Activated CD4-positive, CD25-positive, alpha-beta regulatory T cell treated with anti-CD3 and anti-CD28 coated beads, Interleukin-2, amount 50 U/mL, for 72 hours (primary cell): ENCODE measurements at places on chromosomes 11 and 22.

DNA sequence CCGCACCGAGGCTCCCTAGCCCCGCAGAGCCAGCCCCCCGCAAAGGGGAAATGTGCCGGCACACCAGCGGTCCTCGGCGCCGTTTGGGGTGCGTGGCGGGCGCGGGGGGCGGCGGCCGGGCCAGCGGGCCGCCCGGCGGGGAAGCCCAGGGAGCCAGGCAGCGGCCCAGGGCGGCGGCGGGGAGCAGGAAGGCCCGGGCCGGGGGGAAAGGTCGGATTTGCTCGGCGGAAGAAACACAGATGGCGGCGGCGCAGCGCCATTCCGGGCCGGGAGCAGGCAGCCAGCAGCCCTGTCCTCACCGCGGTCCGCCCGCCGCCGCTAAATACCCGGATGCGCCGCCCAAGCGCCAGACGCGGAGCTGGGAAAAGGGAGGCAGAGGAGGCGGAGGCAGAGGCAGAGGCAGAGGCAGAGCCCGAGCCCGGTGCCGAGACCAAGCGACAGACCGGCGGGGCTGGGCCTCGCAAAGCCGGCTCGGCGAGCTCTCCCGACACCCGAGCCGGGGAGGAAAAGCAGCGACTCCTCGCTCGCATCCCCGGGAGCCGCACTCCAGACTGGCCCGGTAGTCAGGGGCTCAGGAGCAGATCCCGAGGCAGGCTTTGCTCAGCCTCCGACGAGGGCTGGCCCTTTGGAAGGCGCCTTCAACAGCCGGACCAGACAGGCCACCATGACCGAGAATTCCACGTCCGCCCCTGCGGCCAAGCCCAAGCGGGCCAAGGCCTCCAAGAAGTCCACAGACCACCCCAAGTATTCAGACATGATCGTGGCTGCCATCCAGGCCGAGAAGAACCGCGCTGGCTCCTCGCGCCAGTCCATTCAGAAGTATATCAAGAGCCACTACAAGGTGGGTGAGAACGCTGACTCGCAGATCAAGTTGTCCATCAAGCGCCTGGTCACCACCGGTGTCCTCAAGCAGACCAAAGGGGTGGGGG, 2.6 kb upstream of the GCAT start:
- DNase-seq, result peak; percentile 71

- DNase-seq, result no peak
These were observed 2.4 kb upstream of the SCGB2A2 start for GRCh38 chr11:62267576-62267975.

DNA sequence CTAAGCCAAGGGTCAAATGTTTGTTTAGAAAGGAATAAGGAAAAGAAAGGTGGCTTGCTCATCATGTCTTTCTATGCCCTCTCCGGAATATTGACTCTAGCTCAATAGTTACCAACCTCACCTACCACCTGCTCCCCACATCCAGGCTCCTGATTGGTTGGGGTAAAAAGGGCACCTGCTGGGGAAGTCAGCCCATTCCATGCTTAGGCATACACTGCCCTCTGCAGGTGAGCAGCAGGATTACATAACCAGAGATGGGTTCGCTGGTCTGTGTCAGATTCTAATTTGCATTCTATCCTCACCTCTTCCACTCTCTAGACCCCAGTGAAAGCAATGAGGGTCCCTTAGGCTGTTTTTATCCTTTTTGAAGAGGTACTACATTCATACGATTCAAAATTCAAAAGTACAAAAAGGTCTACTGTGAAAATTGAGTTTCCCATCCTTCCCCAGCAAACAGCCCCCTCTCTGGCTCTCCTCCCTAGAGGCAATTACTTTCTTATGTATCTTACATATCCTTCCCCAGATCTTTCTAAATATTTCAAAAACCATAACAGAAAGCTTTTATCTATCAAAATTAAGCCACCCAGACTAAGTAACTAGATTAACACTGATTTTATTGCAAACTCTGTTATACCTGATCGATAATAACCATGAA, 98.0 kb upstream of the ASPHD2 start:
- DNase-seq, result peak; percentile 68

DNA sequence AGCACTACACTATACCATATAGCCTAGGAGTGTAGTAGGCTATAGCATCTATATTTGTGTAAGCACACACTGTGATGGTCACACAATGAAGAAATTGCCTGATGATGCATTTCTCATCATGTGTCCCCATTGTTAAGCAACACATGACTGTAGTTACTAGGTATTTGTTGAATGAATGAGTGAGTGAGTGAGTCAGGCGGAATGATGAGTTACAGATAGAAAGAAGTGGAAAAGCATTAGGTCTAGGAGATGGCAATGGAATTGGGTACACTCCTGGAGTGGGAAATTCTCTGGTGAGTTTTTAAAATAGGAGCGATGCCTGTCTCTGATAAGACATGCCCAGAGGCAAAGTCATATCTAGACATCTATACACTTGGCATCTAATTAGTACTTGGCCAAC, 160.5 kb upstream of the TBCEL start:
- no peak for DNase-seq

DNA sequence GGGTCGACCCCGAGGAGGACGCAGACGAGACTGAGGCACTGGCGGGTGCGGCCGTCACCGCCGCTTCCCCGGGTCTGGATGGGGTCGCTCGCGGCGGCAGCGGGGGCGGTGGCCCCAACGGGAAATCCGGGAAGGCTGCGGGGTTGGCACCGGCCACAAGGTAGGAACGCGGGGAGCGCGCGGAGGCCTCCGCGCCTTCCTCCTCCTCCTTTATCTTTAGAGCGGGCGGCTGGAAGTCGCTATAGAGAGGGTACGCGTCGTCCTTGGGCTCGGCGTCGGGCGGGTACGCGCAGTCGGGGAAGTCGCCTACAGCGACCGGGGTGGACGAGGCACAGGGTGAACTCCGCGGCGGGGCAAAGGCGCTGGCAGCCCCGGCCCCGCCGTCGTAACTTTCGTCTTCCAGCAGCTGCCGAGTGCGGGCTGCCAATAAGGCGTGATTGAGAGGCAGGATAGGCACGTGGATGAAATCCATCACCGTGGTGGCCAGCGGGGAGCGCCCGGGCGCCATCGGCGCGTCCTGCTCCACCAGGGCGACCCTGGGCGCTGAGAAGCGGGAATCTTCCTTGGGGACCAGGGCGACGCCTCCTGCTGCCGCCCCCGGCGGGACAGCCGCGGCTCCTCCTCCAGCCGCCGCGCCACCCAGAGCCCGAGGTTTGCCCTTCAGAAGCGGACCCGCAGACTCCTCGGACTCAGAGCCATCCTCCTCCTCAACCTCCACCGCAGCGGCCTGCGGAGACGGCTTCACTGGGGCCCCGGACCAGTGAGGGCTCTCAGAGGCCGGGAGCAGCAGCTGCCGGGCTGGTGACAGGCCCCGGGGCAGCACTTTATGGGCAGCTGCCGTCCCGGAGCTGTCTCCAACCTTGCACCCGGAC, 1.7 kb downstream of the PGR start:
- no peak for DNase-seq

- DNase-seq, result no peak
These were observed 29.6 kb downstream of the SHANK3 start for GRCh38 chr22:50702261-50702671.

DNA sequence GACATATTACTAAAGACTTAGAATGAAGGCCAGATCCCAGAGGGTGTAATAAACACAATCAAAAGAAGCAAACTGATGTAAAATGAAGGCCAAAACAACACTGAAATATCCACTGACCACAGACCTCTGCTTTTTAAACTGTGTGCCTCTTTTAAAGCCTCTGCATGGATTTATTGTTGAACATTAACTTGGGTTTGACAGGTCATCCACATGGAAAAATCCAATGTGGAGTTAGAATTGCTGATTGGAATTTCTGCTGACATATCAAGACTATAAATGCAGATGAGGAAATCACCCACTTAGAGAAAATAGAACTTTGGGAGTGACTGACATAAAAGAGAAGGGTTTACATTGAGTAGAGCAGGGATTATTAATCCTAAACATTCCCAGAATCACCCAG, 853.9 kb upstream of the RAG2 start:
- DNase-seq, result no peak

GRCh38 chr11:120151536-120151935, 13.6 kb upstream of the TRIM29 start:
- no peak for DNase-seq

DNA sequence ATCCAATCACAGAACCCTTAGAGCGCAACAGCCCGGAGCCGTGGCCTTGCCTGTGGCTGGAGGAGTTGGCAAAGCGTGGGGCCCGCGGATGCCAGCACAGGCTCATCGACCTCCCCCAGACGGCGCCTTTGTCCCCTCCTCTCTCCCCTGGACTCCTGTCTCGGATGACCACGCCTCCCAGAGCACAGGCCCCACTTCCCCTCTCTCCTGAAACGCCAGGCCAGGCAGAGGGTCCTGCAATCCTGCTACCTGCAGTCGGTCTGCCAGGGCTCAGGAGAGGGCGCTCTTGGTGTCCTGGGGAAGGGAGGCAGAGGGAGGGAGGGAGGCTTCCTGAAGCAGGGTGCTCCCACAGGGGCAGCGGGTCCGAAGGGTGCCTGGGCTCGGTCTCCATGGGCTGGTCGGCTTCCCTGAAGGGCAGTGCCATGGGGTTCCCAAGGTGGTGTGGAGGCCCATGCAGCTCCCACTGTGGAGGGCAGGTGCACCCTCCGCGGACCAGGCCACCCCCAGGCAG, 16.6 kb upstream of the TTLL12 start:
- no peak for DNase-seq

DNA sequence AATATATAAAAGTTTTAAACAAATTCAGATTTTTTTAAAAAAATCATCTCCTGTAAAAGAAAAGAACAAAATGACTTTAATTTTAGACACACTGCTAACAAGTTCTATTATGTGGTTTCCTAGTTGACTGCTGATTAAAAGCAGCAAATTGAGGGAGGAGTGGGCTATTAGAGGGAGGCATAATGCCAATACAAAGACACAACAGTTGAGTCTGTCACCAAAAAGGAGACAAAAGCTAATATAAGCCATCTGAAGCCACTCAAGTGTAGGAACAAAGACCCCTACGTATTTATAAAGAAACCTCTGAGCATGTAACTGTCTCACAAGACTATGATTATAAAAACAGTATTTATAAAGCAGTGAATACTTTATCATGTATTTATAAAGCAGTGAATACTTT, 28.6 kb downstream of the TMEM123 start:
- no peak for DNase-seq

DNA sequence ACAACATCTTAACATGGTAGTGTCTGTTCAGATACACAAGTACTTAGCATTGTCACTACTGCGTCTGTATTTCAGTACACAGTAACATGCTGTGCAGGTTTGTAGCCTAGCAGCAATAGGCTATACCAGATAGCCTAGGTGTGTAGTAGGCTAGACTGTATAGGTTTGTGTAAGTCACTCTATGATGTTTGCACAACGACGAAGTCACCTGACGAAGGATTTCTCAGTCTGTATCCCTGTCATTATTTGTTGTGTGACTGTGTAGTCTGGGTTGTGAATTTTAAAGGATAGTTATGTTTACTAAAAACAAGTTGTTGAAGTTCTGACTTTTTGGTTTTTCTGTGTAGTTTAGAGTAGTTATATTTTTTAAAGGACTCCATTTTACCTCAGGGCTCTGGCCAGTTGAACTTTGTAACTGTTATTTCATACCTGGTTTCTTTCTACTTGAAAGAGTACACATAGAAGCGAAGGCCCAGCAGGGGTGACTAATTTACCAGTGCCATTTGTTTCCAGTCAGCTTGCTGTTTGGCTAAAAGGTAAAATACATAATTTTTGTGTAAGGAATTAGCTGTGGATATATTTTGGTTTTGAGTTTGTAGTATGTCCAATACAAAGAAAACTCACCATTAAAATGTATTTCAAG, 72.3 kb downstream of the PPP6R3 start:
- no peak for DNase-seq

- no peak for DNase-seq
These were observed 14.0 kb upstream of the KCTD14 start for GRCh38 chr11:78037056-78037455.

- no peak for DNase-seq
These were observed 29.5 kb upstream of the BID start for GRCh38 chr22:17803609-17804270.

- DNase-seq, result no peak
These were observed 1.8 kb upstream of the PRG2 start for GRCh38 chr11:57392066-57392762.

- no peak for DNase-seq
These were observed 535.8 kb downstream of the KCNA4 start for GRCh38 chr11:29480981-29481380.

DNA sequence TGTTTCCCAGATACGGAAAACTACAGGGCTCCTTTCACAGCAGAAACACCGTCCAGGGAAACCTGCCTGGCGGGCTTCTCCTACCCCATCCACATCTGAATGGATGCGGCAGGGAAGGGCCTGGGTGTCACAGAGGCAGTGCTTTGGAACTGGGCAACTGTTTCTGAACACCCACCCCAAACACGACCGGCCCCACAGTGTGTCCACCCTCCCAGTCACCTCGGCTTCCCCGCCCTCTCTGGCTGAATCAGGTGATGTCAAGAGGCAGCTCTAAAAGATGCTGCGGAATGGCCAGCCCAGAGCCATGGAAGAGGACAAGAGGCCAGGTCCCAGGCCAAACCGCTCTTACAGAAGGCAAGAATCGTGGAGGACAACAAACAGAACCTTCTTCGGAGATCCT, 22.0 kb downstream of the IFT27 start:
- DNase-seq, result no peak

- no peak for DNase-seq
These were observed 299.0 kb downstream of the MIAT start for GRCh38 chr22:26956371-26956770.

DNA sequence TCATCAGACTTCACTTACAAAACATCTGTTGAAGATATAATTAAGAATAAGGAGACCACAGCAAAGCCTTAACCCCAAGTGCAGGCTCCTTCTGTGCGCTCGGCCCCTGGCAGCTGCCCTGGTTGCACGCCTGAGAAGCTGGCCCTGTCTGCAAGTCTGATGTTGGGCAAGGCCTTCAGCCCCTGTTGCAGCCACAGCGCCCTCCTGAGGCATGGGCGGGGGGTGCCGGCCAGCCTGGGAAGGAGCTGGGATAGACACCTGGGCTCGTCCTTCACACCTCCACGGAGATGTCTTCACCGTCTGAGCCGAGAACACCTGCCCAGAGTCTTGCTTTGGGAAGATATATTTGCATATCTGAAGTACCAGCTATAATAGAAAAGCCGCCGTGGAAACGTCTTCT, 104.1 kb downstream of the MPPED1 start:
- no peak for DNase-seq

- no peak for DNase-seq
These were observed 486.2 kb upstream of the API5 start for GRCh38 chr11:42825598-42825997.

- DNase-seq, result no peak
These were observed 2.8 kb downstream of the EFEMP2 start for GRCh38 chr11:65869643-65870306.

DNA sequence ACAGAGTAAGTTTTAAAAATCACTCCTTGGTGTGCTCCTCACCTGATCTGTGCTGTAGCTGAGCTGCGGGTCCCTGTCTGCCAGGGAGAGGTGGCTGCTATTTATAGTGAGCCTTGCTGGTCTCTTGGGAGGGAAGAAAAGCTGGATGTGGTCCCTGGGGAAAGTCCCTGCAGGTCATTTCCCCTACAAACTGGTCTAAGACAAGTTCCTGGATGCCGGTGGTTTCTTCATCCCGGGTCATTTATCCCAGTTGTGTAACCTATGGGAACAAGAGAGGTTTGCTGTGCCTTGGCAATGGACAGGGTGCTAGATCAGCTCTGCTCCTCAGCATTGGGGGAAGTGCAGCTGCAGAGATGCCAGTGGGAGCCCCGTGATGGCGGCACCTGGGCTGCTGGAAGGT, at the start of gene SAA2:
Gene SAA2 (minus strand): TSS at position 108 of the 400 bp plus-strand sequence. CDS start 657 bp downstream, outside the sequence.
- no peak for DNase-seq
